ENCODE measurements at places on chromosomes 4 and X.

GRCh38 chrX:9148615-9149399 lies 114.9 kb upstream of the FAM9B start:
- DNase-seq: peak; percentile 89

DNA sequence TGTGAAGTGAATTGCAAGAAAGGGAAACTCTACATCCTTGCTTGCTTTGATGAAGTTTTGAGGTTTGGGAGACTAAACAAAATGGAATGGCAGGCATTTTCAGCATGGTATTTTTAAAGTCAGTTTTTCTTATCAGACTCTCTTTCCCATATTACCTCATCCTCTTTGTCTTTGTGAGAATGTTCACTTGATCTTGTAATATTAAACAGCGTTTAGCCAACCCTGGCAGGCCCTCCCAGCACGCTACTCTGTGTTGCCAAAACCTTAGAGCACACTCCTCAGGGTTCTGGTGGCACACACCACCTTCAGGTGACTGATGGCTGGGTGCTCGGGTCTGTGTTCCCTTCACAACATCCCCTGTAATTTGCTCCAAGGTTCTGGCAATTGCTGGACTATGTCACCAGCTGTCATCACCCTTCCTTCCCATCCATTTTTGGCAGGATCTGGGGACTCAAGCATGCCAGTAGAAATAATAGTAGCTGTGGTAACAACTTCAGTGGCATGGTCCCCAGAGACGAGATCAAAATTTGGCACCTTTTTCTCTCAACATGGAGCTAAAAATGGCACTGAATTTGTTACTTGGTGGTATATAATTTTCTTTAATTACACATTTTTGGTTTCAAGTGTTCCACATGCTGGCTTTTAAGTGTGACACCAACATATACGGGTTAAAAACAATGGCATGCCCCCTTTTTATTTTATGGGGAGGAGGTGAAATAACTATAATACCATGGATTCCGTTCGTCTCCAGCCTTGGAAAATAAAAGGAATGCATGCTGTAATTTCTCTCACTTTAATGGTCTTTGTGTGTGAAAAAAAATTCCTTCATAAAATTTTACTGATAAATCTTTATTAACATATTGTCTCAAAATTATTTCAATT lies 273.1 kb downstream of the DCTD start:
- DNase-seq: peak; percentile 90

GRCh38 chrX:112947981-112948615 lies 107.5 kb upstream of the AMOT start:
- DNase-seq: no peak

DNA sequence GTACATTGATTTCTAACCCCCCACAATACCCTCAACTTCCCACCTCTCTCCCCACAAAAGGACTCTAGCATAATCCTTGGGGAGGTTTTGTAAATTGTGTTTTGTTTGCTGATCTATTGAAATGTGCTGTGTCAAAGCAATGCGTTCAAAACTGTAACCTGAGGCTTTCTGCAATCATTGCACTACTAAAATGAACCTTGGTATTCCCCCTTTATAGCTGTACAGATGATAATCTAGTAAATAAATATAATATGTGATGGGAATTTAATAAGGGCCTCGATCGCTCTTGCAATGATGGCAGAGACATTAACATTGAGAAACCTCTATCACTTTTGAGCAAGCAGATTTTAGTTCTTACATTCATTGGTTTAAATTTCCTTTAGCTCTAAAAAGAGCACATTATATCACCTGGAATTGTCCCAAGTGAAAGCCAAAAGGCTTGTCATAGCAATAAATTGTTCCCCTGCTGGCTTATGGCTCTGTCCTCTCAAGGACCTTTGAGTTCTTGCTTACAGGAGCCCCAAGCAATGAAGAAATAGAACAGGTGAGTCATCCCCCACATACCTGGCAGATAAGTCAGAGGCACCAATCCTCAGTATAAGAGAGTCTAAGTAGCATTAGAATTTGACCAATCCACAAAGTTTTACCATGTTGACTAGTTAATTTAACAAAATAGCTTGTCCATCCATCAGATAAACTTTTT lies 18.4 kb upstream of the ACE2 start:
- peak; percentile 18 for DNase-seq

DNA sequence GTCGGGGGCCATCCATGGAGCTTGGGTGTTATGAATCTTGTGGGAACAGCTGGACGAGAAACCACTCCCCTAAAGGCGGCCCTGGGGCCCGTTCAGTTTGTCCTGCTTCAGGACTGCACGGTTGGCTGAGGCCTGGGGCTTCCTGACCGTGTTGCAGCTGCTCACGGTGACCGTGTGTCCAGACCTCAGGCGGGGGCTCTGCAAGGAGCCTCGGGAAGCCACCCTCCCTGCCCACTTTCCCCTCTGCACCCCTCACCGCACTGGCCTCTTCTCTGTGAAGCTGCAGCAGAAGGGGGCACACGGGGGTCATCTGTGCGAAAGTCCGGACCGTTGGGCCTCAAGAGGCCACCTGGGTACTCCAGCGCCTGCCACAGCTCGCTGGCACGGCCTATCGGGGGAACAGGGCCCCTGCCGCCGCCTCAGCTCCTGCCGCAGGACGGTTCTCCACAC lies 29.4 kb downstream of the UVSSA start:
- no peak for DNase-seq

- no peak for DNase-seq
These were observed 15.1 kb downstream of the PALLD start for GRCh38 chr4:168511780-168512489.

Measured in fibroblast of skin of right biceps (primary cell).